ENCODE measurements at places on chromosomes 16 and 17. TPM values are rescaled to one million over a fixed set of nuclear protein-coding genes. Genes with fewer than 3 reads are reported as not detected.
A peak's percentile ranks its signal among the peaks of the same experiment; 100 is the strongest.

DNA sequence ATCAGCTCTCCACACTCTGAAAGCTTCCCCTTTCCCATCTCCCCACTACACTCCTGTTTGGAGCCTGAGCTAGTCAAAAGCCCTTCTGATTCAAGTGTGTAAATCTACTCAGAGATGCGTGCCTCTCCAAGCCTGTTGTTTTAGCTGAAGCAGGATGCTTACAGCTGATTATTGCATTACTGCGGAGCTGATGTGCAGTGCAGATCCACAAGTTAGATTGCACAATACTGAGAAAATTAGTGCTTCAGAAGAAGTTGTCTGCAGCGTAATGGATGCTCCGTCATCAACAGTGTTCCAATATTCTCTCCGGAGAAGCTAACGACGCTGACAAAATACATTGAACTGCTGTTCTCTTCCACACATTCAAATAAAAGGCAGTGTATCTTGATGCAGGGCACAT lies 44.8 kb upstream of the NLRP1 start:
- no peak for DNase-seq

- DNase-seq, result no peak
Observed at GRCh38 chr17:83203472-83204221, 124.2 kb downstream of the METRNL start.

- no peak for DNase-seq
Observed at GRCh38 chr17:27293359-27293897, 486 bp upstream of the WSB1 start.

DNA sequence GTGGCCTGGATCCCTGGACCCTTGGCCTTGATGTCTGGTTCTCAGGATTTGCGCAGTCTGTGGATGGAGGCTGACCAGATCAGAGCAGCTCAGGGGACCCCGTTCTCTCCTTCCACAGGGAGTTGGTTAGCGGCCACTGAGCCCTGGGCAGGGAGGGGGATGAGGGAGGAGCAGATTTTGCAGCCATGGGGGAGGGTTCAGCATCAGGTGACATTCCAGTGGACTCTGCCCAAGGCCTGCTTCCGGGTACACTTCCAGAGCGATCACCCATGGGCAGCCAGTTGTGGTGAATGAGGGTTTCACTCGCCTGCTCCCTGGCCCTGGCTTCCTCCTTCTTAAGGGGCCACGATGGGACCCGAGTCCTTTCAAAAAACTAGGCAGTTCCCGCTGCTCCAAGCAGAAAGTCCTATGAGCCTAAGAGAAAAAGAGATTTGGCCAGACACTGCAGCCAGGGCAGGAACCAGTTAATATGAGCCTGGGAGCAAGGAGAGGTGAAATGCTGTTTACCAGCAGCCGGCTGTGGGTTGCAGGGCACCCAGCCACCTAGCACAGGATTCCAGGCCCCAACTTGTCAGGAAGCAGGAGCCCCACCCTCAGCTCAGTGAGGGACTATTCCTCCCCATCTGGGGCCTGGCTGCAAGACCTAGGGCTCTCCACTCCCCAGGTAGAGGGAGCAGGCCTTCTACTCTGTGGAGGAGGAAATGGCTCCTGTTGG lies 4.7 kb upstream of the GPRC5C start:
- DNase-seq, result no peak

DNA sequence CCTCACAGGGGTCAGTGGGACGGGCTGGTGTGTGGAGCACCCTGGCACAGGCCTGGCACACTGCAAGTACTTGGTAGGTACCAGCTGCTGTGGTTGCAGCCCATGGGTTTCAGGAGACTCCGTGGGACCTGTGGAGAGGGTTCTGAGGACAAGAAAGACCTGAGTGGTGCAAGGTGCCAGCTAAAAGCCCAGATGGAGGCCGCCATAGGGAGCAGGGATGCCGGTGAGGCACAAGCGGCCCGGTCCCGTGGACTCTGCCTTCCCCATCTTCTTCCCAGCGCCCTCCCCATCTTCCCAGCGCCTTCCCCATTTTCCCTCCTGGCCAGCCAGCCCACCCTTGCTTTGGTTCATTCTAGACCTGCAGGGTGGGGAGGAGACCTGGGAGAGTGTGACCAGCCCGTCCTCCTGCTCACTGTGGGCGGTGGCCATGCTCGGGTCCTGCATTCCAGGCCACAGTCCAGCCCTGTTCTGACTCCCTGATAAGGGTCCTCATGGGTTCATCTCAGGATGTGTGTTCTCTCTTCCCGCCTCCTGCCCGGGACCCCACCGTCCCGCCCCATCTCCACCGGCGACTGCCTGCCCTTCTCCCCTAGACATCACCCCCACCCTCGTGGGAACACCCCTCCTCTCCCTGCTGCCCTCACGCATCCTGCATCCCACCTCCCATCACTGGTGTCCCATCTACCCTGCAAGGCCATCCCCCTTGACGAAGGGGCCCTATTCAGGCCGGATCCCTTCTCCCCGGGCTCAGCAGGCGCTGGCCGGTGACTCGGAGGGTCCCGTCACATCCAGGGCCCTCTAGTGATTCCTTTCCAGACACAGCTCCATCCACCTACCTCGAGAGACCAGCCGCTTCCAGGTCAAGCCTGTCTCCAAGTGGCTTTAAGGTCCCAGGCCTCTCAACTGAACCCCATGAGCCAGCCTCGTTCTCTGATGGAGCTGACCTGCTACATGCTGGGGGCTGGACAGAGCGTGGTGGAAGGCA lies 3.4 kb downstream of the ZNF469 start:
- no peak for DNase-seq

DNA sequence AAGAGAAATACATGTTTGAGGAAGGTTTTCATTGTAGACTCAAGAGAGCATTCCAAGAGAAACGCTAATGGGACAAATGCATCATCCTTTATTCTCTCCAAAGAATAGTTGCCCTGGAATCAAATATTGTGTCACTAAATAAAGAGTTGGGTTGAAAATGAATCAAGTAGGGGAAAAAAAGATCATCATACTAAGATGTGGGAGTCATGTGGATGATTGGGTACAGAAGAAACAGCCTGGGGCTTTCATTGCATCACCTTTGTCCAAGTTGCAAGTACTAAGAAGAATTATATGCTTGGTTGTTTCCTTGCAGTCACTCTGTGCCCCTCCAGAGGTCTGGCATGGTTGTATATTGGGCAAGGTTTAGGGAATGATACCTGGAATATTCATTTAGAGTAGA lies 658.9 kb downstream of the TOX3 start:
- DNase-seq, result no peak

DNA sequence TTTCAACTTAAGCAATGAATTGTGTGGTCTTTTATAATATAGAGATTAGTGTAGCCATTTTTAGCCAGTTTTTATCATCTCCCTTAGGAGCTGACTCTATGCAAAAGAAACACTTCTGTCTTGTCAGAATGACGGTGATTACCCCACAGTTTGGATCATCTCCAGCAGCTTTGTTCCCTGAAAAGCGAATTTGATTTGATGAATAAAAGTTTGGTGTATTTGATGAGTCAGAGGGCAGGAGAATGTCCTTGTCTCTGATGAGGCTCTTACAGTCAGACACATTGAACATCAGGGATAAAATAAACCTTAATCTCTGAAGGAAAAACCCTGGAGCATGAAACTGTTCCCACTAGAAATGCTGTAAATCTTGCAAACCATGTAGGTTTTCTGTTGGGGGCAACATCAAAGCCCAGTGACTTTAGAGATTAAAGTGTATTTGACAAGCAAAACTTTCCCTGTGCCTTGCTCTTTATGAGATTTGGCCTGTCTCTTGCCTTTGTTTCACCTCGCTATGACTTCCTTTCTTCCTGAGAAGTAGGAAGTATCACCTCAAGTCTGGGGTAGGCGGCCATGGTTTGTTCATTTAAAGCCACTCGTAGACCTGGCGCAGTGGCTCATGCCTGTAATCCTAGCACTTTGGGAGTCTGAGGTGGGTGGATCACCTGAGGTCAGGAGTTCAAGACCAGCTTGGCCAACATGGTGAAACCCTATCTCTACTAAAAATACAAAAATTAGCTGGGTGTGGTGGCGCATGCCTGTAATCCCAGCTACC lies 209.3 kb downstream of the FTO start:
- DNase-seq, result peak; percentile 35

DNA sequence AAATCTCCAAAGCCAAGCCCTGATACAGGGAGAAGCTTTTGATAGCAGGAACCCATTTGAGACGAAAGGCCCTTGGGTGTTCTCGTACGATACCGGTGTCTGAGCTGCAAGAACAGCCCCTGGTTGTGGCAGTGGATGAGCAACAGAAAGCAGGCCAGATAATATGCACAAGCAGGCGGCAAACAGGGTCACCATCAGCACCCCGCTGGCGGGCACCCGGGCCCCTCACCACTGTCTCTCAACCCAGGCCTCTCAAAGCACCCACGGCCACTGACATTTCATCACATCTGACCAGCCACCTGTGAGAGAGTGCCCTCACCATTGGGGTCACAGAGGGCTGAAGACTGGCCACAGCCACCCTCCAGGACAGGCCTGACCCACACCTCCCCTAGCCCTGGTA lies 230.4 kb downstream of the C16orf78 start:
- no peak for DNase-seq

- DNase-seq, result no peak
Observed at GRCh38 chr17:9907883-9908648, 3.0 kb upstream of the RCVRN start.

DNA sequence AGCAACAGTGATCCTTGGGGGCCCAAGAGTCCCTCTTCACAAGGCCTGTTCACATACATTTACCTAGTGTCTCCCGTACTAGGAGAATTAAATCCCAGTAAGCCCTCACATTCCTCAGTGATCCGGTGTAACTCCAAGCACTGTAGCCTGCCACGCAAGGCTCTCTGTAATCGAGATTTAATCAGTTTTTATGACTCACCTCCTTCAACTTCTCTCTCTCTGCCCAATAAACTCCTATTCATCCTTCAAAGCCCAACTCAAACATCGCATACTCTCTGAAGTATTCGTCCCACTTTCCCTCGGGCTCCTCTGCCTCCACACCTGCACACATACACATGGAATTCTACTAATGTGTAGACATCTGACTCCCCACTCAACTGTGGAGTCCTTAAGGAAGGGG lies 141.8 kb downstream of the CMIP start:
- DNase-seq, result peak; percentile 74

DNA sequence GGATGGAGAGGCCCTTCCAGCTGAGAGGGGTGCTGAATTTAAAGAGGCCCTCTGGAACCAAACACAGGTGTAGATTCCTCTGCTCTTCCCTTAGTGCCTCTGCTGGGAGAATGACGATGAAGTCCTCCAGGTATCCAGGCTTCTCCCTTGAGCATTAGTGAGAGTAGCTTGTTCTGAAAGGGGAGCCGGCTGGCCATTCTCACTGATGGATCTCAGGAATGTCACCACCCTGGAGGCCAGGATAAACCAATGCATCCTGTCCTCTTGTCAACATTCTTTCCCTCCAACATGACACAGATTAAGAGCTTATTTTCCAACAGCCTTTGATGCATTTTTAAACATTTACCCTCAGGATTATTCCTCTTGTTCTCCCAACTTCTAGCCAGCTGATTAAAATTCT lies 325.5 kb downstream of the CA10 start:
- no peak for DNase-seq

GRCh38 chr17:54426296-54426886 lies 474.3 kb upstream of the TOM1L1 start:
- peak; percentile 38 for DNase-seq

DNA sequence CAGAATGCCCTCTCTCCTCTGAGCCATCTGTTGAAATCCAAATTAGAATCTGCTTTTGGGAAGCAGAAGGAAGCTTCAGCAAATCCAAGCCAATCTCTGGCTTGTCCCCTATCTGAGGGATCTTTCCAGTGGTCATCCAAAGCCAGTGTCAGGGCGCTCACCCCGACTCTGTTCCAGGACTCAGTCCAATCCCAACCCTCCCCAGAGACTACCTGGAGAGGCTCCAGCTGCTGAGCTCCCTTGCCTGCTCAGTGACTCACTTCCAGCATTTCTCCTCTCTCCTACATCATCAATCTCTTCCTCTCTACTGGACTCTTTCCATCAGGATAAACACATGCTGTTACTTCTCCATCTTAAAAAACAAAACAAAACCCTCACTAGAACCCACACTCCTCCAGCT lies 2.4 kb downstream of the MATCAP1 start:
- DNase-seq, result peak; percentile 63

GRCh38 chr16:16014329-16015224 lies 65.2 kb downstream of the ABCC1 start:
- peak; percentile 88 for DNase-seq

DNA sequence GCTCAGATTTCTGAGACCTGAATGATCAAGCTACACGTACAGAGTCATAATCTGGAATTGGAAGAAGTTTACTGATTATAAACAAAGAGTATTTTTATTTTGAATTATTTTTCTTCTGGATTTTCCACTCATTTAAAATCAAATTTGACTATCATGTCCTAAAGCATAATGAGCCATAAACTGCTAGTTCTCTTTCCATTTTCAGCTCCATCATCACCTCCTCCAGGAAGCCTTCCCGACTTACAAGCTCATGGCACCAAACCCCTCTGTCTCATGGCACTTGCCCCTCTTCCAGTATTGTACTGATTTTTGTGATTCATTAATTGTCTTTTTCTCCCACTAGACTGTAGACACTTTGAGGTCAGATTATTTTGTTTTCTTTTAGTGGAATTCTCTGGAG lies 35.9 kb downstream of the IRX6 start:
- DNase-seq, result no peak

DNA sequence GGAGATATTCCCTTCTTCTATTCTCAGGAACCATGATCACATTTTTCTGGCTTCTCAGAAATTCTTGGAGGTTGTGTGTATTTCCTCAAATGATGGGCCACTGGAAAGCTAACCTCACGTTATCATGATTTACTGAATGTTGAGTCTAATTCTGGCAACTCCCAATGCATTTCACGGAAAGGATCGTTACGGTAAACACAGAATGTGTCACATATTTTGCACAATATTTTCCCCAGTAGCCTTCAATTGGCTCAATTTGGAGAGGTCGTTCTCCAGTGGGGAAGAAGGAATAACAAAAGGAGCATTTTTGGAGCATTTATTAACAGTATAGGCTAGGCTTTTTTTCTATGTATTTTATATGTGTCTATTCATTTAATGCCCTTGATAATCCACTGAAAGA lies 450.3 kb downstream of the HAPSTR1 start:
- no peak for DNase-seq

GRCh38 chr16:70375636-70376611 lies 29.2 kb downstream of the DDX19A start:
- no peak for DNase-seq

GRCh38 chr16:70793851-70794502 lies 7.0 kb downstream of the VAC14 start:
- no peak for DNase-seq

- DNase-seq, result peak; percentile 91
Observed at GRCh38 chr16:67277294-67277998, 1.9 kb upstream of the PLEKHG4 start.

TNFRSF13B gene
- not detected for total RNA-seq

CCL4 gene
- total RNA-seq, result not detected

PROCA1 gene
- 2.6 TPM for total RNA-seq

DNAH17 gene
- total RNA-seq, result 0.23 TPM

KRTAP4-3 gene
- total RNA-seq, result not detected

OR4D1 gene
- not detected for total RNA-seq

Data from PC-3 (cell line).